ENCODE measurements at places on chromosomes 3 and 15.

DNA sequence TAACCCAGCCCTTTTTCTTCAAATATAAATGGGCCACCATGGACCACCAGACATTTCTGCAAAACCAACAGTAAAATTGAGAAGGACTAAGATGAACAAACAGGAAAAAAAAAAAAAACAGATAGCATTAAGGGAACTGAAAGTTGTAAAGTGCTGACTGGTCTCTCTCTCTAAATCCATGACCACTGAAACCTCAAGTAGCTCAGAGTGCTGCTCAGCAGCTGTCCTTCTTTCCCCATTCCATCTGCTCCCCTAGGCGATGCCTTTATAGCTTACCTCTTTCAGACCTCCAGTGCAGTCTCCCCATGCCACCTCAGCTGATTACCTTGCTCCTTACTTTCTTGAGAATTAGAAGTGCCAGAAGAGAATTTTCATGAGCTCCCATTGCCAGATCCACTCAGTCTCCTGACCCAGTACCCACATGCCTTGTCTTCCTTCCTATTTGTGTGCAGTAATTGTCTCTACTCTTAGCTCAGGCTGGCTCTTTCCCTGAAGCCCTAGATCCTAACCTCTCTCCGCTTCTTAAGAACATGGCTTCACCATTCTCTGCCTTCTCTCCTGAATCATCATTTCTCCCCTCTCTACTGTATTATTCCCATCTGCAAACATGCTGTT, 23.9 kb upstream of the XIRP1 start:
- no peak for DNase-seq

DNA sequence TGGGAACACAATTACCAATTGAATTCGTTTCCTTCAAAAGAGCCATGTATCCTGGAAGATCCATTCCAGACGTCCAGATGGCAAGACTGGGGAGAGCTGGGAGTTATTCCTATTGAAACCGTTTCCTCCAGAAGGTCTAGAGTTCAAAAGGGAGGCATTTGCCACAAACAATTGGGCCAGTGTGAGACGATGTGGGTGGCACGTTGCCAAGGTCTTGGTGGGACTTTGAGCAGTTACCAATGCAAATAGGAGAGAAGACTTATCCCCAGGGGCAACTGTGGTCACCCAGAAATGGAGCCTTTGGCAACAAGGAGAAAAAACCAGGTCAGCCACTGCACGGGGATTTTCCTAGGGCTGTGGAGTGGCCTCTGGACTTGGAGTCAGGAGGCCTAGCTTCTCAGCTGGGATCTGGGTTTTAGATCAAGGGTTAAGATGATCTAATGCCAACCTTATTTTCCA, 29.6 kb upstream of the TLE3 start:
- DNase-seq, result no peak

DNA sequence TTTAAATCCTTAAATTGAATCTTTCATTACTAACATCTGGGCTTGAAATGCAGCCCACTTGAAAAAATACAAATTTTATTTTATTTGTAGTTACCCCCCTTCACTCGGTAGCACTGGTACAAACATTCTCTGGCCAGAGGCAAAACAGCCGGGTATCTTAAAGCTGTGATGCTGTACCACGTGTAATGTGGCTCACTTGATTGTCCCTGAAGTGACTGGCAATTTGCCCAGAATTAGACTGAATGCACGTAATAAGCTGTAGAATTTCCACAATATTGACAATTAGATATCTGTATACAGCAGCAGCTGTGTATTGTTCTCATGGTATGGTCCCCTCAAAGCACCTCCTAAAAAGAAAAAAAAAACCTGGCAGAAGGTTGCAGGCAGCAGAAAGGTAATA, 192.8 kb upstream of the TBC1D5 start:
- no peak for DNase-seq

GRCh38 chr3:3160826-3161225, 18.7 kb downstream of the CRBN start:
- DNase-seq, result no peak

DNA sequence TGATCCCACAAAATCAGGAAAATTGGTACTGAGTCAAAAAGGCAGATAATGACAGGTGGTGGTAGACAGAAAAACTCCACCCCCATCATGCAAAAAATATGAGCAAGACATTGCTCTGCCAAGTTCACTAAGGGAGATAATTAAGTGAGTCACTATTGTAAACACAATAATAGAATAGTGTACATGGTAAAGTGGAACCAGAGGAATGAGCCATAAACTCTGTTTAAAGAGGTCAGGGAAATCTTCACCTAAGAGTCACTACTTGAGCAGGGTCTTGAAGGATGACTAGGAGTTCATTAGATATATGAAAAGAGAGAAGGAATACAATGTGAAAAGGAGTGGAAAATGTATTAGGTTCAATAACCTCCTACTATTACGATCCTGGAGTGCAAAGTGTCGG, 213.4 kb upstream of the PEX5L start:
- DNase-seq, result no peak

- no peak for DNase-seq
These were observed 1220.5 kb downstream of the ROBO2 start for GRCh38 chr3:78260388-78260787.

DNA sequence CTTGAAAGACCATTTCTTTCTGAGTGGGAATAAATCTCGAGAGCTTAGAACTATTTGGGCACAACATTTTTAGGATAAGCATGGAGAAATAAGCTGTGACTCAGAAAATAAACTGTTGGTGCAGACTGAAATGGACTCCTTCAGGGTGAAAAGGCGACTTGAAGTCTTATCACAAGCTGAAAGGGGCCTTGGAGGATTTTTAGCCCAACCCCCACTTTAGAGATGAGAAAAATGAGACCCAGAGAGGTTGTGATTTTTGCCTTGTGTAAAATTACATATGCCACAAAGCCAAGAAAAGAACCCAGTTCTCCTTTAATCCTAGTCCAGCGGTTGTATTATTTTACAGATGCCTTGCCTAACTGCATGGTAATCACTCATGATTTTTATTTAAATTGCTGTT, 1.5 kb downstream of the ATP1B3 start:
- no peak for DNase-seq

GRCh38 chr3:177476495-177476894, 279.2 kb upstream of the TBL1XR1 start:
- DNase-seq, result no peak

DNA sequence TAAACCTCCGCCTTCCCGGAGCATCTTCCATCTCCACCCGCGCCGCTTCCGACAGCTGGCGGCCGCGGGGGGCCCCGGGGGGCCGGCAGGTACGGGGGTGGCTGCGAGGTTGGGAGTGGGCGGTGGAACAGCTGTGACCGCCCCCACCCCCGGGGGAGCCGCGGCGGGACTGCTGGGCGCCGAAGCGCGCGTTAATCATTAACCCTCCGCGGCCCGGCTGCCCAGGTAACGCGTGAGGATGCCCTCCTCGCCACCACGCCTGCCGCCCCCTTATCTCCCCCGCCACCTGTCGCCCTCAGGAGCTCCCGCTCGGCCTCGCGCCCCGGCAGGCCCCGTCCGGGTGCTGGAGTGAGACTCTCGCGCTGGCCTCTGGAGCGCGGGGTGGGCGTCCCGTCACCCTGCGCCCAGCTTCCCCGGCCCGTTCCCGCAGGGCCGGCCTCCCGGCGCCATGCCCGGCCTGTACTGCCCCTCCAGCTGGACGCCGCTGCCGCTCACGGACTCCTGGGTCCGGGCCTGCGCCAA, 757 bp downstream of the VWA5B2 start:
- DNase-seq, result no peak

GRCh38 chr3:152618529-152618928, 216.4 kb upstream of the P2RY1 start:
- no peak for DNase-seq

- no peak for DNase-seq
These were observed 919 bp downstream of the IDH2 start for GRCh38 chr15:90101130-90101968.

DNA sequence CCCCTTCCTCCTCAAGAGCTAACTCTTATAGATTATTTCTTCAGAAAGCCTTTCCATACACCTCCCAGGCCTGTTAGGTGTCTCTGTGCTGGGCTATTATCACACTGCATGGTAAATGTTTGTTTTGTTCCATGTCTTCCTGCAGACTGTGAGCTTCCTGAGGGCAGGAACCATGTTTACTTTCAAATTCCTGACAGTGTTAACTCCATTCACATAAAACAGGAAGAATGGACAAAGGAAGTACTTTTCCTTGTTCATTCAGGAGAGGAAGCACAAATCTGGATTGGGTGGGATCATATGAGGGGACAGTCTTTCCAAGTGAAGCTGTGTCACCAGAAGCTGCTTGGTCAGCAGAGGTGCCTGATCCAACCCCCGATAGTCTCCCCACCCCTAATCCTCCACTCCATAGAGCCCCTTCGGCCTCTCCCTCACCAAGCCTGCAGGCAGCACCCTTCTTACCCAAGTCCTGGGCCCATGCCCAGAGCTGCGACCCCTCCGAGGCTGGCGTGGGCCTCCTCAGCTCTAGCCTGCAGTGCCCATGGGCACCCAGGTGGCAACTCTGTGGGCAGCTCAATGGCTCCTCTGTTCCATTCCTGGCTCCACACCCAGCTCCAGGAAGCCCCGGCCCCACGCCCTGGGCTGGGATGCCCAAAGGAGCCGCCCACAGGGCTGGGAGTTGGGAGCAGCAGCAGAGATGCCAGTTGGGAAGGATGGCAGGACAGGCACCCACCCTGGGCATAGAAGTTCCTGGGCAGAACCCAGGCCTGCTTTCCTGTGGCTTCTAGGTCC, 6.9 kb downstream of the SHF start:
- DNase-seq, result no peak

GRCh38 chr3:151926956-151927355, 53.5 kb downstream of the SUCNR1 start:
- DNase-seq, result peak; percentile 56

- DNase-seq, result no peak
These were observed 700.5 kb upstream of the NAALADL2 start for GRCh38 chr3:174158674-174159073.

DNA sequence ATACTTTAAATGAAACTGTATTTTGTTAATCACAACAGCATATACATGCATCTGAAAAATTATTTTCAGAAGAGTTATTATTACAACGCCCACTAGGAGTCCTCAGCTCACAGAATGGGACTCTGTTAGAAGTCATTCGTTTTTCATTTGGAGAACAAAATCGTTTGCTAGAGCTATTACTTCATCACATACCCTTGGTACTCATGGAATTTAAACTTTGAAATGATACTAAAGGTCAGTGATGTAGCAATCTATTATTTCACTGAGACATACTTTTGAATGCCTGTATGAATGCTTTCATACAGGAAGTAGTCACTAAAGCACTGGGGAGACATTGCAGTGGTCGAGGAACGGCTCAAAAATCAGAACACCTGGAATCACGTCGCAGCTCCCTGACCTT, 198.1 kb downstream of the MBNL1 start:
- no peak for DNase-seq

GRCh38 chr3:126994661-126995245, 11.8 kb downstream of the PLXNA1 start:
- no peak for DNase-seq

DNA sequence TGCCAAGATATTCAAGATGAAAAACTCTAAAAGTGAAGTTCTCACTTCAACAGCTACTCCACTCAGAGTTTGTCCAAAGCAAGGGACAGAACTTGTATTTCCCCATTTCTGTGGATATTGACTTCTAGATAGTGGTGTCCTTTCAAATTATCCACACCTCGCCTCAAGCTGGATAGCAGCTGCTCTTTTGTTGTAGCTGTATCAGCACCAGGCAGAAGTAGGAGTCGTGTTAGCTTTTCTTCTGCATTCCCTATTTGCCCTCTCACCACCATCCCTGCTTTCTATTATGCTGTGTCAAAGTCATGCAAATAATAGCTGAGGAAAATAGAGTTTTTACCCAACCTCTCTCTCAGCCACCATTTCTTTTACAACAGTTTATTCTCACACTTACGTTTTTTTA, 303.8 kb downstream of the EPHA3 start:
- no peak for DNase-seq

GRCh38 chr3:161171113-161171512, 50.0 kb upstream of the NMD3 start:
- DNase-seq, result peak; percentile 43

DNA sequence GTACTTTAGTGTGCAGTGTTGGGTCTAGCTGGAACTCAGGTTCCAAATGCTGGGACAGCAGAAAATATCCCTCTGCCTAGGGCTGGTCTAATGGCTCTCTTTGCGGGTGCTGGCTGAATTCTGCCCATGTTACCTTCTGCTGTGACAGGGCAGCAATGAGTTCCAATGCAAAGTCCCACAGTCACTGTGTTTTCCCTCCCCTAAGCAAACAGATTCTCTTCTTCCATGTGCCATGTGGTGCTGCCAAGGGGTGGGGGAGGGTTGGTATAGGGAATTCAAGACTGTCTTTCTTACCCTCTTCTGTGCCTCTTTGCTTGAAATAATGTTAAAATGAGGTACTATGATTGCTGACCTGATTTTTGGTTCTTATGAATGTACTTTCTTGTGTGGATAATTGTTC, 229.6 kb downstream of the GBE1 start:
- DNase-seq, result no peak

GRCh38 chr3:149703466-149703865, 45.6 kb upstream of the WWTR1 start:
- DNase-seq, result no peak

DNA sequence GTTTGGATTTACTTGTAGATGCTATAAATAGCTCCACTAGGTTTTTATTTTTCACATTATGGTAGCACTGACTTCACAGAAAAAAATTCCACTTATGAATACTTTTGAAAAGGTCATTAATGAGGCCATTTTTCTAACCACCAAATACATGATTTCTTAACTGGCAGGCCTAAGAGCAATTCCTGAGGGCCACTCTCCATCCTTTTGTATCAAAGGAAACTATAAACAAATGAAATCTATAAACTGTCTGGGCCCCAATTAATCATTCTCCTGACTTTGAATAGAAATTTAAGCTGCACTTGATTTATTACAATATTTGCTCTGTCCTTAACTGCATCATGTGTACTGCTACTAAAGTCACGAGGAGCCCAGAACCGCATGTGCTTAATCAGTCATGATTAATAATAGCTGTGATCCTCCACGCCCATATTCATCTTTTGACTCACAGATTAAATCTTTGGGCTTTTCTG, 25.1 kb upstream of the MTMR10 start:
- no peak for DNase-seq

- no peak for DNase-seq
These were observed 694 bp upstream of the EEFSEC start for GRCh38 chr3:128152419-128153155.

- DNase-seq, result no peak
These were observed 103.7 kb downstream of the EFL1 start for GRCh38 chr15:82158811-82159210.

Data from H54 (cell line).